ENCODE measurements at places on chromosomes 1 and 21.
A peak's percentile ranks its signal among the peaks of the same experiment; 100 is the strongest.

GRCh38 chr1:155063550-155064110 lies at the start of gene EFNA4:
Gene EFNA4, plus strand, starts transcription at chr1:155063740. Its CDS starts 84 bp downstream, at chr1:155063824.
- peak; percentile 82 for DNase-seq

DNA sequence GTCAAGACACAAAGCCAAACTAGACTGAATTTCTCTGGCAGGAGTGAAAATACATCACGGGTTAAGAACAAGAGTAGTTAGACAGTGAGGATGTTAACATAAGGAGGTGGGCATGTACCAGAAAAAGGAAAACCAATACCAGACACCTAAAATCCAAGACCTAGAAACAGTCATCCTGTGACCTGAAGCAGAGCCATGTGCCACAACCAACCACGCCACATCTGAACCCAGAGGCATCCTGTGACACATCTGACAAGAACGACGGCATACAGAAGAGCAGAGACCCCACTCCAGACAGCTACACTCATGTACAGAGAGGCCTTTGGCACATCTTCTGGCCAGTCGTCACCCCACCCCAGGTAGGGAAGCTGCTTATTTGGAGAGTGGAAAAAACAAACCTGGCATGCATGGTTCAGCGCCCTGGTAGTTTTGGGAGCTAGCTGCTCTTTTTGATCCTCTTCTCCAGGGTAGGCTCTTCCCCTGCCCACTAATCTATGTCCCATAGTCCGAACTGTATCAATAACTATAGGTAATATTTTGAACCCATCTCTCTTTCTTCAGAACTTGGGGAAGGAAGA lies 72.1 kb downstream of the SLC45A1 start:
- DNase-seq = no peak

GRCh38 chr1:119275145-119276134 lies 93.1 kb upstream of the HAO2 start:
- peak; percentile 17 for DNase-seq

DNA sequence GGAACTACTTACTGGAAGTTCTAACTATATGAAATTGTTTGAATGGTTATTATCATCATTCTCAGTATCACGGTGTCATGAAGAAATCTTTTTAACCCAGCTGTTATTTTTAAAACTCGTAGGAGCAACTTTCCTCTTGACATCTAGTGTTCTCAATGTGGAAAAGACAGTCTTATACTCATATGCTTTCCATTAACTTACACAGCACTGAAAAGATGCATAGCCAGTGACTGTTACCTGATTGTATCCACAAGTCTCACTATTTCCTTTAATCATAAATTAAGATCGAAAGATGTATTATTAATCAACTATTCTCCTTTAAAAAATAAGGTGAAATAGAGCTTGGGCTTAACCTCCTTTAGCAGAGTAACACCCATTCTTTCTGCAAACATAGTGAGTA lies 59.7 kb upstream of the TNFSF4 start:
- DNase-seq = no peak
